ENCODE measurements at places on chromosomes 13 and 19.
A peak's percentile ranks its signal among the peaks of the same experiment; 100 is the strongest.

DNA sequence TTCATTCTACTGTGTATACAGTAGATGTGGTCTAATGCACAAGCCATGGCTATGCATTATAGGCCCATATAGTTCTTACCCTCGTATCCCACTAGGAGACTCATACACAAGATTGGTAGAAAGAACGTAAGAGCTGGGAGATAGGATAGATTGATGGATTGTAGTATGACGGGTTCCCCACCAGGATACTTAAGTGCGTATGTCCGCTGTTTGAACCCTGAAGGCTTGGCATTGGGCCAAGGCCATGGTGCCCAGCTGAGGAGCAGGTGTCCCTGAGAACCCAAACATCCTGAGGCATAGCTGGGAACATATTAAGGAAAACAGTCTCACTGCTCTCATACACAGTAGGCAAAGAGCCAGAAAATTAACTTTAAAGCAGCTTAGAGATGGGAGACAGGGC, 617.5 kb upstream of the KLF12 start:
- no peak for DNase-seq

GRCh38 chr13:93080587-93080986, 146.0 kb upstream of the GPC6 start:
- no peak for DNase-seq

GRCh38 chr19:1158885-1159448, 15.1 kb downstream of the SBNO2 start:
- no peak for DNase-seq

- DNase-seq = peak; percentile 26
Observed at GRCh38 chr19:51256155-51256625, 5.3 kb downstream of the SIGLECL1 start.

GRCh38 chr19:17420475-17420924, 653 bp downstream of the MVB12A start:
- DNase-seq = peak; percentile 20

- DNase-seq = peak; percentile 79
Observed at GRCh38 chr13:114142640-114143490, 10.4 kb upstream of the RASA3 start.

DNA sequence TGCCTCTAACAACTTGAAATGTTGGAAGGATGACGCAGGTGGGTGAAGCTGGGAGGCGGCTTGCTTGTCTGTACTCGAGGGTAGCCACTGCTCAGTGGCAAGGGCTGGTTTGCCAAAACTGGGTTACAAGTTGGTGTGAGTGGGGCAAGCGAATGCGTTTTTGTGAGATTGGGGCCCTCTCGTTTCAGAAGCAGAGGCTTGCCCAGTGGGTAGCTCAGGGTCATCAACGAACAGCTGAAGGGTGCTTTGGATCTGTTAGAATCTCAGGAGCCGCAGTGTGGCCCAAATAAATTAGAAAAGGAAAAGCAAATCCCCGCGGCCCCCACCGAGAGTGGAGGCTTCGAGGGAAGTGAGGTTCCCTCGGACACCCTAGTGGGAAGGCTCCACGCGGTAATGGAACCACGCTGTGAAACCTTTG, 7.3 kb downstream of the ATP4B start:
- DNase-seq = no peak

DNA sequence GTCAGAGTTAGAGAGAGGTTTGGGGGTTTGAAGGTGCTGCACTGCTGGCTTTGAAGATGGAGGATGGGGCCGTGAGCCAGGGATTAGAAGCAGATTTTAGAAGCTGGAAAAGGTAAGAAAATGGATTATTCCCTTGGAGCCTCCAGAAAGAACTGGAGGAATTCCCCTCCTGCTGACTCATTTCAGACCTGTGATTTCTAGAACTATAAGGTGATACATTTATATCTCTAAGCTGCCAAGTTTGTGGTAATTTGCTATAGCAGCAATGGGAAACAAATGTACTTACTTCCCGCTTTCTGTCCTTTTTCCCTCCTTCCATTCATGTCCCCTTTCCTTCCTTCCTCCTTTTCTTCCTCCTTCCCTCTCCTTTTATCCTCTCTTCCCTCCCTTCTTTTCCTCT, 78.5 kb upstream of the PCDH8 start:
- no peak for DNase-seq

GRCh38 chr13:101700598-101700997, 248.1 kb downstream of the ITGBL1 start:
- DNase-seq = no peak

DNA sequence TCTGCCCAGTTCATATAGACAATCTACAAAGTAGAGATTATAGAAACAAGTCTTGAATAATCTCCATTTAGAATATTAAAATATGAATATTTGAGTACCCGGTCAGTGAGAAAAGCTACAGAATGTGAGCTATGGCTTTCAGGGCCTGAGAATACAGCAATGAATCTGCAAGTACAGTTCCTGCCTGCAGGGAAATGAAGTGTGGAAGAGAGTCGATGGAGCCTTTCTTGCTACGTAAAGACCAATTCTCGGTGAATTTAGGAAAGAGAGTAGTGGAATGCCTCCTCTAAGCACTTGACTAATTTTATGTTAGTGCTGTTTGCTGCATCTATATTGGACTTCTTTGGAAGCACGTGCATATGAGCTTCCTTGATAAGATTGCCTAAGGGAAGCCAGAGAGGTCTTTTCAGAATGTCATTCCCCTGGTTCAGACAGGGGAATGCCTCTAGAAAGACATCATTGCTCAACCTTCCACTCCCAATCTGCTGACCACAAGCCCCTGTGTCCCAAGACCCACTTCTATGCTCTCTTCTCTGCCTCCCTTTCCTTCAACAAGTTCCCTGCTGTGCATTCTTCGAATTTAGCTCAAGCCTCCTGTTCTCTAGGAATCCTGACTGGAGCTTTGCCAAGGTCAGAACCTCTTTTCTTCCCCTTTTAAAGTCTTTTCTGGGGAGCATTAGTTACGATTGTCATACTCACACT, 41.9 kb downstream of the GPC6 start:
- no peak for DNase-seq

DNA sequence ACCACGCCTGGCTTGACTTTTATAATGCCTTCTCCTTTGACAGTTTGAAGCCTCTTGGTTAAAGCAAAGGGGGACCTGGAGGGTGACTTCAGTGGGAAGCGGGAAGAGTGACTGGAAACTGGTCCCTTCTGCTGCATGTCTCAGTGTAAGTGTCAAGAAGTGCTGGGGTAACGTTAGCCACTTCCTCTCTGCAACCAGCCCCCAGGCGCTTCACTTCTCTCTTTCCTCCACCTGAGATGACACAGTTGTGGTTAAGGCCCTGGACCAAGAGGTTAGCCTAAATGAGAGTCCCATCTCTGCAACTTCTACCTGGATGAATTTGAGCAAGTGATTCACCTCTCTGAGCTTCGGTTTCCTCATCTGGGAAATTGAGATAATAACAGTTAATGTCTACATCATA, 16.3 kb downstream of the LEUTX start:
- DNase-seq = no peak

- DNase-seq = no peak
Observed at GRCh38 chr13:97658556-97658955, 224.6 kb downstream of the RAP2A start.

GRCh38 chr13:60369242-60369641, 27.8 kb upstream of the TDRD3 start:
- DNase-seq = no peak

GRCh38 chr19:246551-246950, 44.7 kb downstream of the PLPP2 start:
- peak; percentile 26 for DNase-seq

GRCh38 chr19:35612224-35612558, 344 bp upstream of the HAUS5 start:
- DNase-seq = no peak

DNA sequence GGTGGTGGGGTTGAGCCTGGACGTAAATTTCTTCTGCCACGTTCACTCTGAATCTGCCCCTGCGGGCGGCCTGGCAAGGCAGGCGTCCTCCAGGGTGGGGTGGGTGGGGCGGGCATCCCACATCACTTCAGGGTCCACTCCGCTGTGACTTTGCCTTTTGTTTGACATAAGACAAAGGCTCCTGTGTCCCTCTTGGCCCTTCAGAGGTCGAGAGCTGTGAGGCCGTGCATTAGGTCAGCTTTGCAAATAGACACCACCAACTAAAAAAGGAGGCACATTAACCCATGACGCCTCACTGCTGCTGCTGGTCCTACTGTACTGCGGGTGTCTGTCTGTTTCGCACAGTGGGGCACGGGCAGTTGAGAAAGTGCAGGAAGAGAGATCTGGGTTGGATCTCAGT, 10.5 kb upstream of the ZNF536 start:
- DNase-seq = no peak

- DNase-seq = no peak
Observed at GRCh38 chr19:39327363-39328045, 6.8 kb upstream of the LRFN1 start.

DNA sequence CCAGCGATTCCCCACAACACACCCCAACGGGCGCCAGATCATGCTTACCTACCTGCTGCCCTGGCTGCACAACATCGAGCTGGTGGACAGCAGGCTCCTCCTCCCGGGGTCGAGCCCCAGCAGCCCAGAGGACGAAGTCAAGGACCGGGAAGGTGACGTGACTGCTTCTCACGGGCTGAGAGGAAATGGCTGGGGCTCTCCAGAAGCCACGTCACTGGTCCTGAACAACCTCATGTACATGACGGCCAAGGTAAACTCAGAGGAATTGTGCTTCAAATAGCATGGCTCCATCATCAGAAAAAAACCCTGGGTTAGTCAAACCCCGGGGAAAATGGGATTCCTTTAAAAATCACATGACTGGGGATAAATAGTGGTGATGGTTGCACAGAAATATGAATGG, 106.3 kb downstream of the ZAR1L start:
- no peak for DNase-seq

DNA sequence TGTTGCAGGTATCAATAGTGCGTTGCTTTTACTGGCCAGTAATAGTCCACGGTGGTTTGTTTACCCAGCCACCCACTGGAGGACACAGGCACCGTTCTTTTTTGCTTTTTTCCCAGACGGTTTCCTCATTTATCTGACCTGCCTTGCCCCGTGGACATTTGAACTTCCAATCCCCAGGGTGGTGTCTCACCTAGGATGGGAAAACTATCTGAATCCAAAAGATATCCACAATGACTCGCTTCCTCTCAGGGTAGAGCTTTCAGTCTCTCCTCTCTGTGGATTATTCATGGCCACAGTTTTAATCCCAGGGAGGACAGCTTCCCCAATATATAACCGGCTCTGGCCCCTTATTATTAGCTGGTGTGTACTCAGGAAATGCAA, 170.8 kb downstream of the FOXO1 start:
- no peak for DNase-seq

DNA sequence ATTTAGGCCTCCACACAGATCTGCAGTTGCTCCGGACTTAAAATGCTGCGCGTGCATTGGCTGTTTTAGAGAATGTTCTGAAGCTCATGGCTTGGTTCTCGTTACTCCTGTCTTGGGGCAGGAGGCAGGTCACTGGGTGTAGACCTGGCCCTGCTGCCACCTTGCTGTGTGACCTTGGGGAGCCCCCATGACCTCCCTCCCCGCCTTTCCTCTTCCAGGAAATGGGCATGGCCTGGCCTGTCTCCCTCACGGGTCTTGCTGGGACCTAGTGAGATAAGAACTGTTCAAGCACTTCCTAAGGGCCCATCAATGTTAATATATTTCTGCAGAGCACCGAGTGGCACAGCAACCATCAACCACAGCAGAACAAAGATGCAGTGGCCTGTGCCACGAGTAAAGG, 49.4 kb downstream of the KLF2 start:
- DNase-seq = no peak

DNA sequence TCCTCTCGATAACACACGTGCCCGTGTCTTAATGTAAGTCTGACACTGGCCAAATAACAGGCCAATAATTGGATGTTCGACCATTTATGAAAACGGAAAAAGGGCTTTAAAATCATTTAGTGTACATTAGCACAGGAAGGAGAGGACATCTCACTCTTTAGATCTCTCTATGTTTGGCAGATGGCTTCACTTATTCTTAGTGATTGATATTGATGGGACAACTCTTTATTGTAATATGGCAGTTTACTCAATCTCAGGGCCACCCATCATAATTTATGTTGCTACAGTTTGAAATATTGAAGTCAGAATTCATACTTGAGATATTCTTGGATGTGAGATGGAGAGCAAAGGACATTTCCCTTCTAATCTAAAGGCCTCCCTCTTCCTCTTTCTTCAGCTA, 430.7 kb upstream of the ARGLU1 start:
- DNase-seq = no peak

GRCh38 chr19:492091-492531, 4.2 kb upstream of the MADCAM1 start:
- no peak for DNase-seq

- DNase-seq = no peak
Observed at GRCh38 chr19:16351133-16351809, 26.6 kb downstream of the KLF2 start.

- no peak for DNase-seq
Observed at GRCh38 chr13:112643759-112644459, 45.9 kb upstream of the ATP11A start.

DNA sequence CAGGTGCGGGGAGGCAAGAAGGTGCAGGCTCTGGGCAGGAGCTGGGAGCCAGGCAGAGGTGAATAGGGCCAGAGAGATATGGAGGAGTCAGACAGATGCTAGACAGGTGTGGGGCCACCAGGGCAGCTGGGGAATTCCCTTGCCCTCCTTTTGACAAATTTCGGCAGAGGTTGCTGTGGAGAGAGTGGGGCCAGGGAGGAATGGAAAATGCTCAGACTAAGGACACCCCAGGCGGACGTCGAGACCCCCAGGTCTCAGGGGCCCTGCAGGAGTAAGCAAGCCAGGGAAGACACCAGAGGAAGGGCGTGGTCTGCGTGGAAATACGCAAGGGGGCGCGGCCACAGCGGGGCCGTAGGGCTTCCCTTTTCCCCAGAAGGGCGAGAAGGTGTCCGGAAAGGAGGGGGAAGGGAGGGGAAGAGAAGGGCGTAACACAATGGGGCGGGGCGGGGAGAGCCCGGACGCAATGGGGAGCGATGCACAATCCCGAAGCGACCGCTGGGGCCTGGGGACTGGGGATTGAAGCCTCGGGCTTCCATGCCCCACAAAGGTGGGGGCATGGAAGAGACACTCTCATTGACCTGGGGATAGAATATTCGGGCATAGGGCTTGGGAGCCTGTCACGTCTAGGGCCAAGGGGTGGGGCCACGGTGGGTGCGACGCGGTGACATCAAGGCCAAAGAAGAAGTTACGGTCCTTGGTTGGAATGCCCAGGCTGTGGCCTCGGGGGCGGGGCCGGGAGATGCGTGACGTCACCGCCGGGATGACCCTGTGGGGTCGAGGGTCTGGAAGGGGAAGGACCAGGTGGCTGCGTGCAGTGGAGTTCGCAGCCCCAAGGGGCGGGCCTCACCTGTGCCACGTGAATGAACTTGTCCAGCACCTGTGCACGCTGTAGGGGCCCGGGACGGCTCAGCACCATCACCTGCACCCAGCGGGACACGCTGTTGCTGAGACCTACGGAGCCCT, 8.2 kb downstream of the RASGRP4 start:
- DNase-seq = peak; percentile 67

DNA sequence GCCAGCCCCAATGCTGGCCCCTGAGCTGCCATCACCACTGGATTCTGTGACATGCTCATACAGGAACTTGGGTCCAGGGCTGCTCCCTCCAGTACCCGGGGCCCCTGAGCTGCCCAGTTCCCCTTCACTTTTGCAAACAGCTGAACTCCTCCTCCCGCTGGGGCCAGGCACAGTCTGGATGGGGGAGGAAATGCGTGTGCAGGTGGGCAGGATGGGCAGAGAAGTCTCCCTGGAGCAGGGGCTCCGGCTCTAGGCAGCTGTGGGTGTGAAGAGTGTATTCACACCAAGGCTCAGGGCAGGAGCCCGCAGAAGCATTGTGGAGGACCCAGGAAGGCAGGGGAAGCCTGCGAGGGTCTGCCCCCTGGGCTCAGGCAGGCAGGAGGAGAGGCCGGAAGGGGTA, 12.4 kb downstream of the POP4 start:
- no peak for DNase-seq
